ENCODE measurements at places on chromosomes 5 and 9.

- DNase-seq, result no peak
Observed at GRCh38 chr9:133987946-133988665, 4.0 kb downstream of the VAV2 start.

- no peak for DNase-seq
Observed at GRCh38 chr9:134318481-134318891, 7.8 kb upstream of the RXRA start.

DNA sequence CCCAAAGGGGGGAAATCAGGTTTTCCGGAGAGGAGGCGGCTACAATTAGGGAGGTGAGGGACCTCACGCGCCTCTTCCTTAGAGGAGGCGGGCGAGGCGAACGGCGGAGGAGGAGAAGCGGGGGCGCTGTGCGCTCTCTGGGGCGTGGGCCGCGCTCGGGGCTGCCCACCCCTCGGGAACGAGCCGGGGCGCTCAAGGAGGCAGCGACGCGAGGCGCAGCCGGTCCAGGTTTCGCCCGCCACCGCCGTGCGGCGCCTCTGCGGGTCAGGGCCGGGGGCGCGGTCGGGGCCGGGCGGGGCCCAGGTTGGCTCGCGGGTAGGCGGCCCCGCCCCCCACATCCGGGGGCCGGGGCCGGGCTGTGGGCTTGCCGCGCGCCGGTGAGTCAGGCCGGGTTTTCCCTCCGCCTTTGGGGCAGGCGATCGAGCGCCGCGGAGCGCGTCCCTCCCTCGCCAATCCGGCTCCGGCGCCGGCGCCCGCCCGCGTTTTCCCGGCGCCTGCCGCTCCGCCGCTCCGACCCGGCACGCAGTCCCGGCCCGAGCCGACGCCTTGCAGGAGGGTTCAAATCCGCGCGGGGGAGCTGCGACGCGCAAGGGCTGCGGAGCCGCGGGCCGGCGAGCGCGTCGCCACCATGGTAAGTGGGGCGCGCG, at the start of gene N4BP3:
TSS of gene N4BP3 (plus strand) at position 392 of the 647 bp plus-strand sequence. CDS start 6,052 bp downstream, outside the sequence.
- DNase-seq, result peak; percentile 84

DNA sequence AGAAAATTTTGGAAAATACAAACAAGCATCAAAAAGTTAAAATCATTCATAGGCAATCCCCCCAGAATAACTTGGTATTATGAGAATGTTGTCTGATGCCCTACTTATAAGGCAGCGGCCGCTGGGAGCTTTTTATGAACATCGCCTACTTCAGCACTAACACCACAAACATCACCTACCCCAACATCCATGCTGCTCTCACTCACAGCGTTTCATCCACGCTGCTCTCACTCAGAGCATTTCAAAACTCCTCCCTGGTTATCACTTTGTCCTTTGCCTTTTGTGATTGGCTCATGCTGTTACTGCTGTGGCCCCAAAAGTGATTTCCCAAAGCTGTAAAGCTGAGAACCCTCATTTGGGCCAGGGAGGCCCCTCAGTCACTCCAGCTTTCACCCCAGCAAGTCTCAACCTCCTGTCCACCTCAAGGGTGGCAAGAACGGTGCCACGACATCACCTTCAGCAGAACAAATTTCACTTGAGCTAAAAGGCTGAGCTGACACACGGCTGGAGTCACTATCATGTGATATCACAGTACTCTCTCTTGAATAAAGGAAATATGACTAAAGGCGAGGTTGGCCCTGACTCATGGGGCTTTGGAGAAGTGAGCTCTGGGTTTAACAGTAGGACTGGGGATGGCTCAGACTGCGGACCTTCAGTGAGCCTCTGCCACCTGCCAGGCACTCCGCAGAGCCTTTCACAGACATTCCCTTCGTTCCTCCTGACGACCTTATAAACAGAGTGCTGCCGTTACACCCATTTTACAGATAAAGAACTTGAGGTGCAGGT, 25.2 kb downstream of the SHC3 start:
- DNase-seq, result peak; percentile 39

DNA sequence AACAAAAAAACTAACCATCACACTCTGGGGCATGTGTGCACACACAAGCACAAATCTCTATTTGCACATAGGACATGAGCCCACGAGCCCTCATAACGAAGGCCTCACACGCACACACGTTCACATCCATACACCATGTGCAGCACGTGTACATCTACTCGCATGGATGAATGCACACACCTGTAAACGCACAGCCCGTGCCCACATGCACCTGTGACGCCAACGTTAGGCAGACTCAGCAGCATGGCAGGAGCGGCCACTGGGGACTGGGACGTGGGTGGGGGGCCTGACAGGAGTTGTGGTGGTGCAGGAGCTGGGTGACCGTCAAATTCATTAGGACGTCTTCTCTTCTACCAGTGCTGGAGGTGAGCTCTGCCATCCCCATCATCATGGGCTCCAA, 3.2 kb downstream of the SLC34A1 start:
- DNase-seq, result no peak

DNA sequence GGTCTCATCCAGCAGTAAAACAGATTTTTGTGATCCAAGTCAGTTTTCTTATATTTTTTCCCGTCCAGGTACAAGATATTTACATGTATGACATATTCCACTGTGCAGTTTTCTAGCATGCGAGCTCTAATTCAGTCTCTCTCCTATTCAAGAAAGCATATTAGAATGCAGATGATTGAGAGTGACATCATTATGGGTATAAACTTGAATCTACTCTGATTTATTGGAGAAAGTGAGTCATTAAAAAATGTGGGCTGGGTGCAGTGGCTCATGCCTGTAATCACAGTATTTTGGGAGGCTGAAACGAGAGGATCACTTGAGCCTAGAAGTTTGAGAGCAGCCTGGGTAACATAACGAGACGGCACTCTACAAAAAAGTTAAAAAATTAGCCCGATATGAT, 6.2 kb downstream of the FER start:
- no peak for DNase-seq

DNA sequence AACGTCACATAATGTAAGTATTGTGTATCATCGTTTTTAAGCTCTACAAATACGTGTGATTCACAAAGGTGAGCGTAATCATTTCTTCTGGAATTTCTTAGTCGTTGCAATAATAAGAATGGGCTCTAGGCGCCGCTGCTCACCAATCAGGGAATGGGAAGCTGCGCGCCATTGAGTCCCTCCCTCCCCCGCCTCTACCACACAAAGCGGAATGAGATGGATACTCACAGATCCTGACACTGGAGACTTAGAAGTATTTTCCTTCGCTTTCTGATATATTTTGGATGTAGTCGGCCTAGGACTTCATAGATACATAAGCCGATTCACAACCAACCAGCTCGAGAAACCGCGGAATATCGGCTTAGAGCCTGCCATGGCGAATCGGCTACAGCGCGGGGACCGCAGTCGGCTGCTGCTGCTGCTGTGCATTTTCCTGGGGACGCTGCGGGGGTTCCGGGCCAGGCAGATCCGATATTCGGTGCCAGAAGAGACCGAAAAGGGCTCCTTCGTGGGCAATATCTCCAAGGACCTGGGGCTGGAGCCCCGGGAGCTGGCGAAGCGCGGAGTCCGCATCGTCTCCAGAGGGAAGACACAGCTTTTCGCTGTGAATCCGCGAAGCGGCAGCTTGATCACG, at the start of gene PCDHGA11:
TSS of gene PCDHGA11 (plus strand) at position 197 of the 634 bp plus-strand sequence. CDS start at position 374, 177 bp downstream.
- peak; percentile 44 for DNase-seq

- DNase-seq, result no peak
Observed at GRCh38 chr9:14633148-14633547, 60.1 kb downstream of the ZDHHC21 start.

- no peak for DNase-seq
Observed at GRCh38 chr9:95452176-95452575, 64.6 kb downstream of the PTCH1 start.

DNA sequence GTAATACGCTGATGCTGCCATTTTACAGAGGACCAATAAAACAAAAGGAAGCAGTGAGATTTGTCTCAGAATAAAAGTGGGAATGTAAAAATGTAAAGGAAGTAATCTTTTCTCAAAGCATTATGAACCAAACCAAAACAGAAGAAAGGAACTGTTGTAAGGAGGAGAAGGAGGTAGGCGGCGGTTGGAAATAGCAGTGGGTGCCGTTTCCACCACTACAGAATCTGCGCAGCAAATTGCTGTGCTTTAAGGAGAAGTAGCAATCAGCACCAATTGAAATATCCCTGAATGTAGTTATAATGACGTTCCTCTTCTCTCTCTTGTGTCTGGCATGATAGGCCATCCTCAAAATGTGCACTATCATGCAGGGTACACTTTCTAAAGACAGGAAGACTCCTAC, 455.1 kb upstream of the TLE4 start:
- no peak for DNase-seq

GRCh38 chr5:167442922-167443321, 848.5 kb upstream of the WWC1 start:
- no peak for DNase-seq

- no peak for DNase-seq
Observed at GRCh38 chr5:5888284-5888683, 465.8 kb downstream of the ICE1 start.

- no peak for DNase-seq
Observed at GRCh38 chr5:82163452-82164175, 114.5 kb downstream of the RPS23 start.

GRCh38 chr5:179906294-179906794, 1.4 kb downstream of the TBC1D9B start:
- no peak for DNase-seq

DNA sequence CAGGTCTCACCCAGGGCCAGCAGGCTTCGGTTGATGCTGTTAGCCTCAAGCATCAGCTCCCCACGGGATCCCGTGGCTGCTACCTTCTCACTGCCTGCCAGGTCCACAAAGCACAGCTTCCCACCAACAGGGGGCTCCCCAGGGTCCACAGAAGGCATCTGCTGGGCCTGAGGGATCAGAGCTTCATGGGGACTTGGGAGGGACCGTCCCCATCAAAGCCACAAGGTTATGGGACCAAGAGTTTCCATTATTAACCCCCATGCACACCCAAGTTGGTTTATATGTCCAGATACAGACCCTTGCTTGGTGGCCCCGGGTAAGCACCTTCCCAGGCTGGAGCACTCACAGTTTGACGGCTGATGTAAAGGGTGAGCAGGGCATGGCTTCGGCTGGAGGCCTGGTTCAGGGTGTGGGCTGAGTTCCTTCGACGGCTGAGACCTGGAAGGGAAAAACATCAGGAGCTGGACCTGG, 3.0 kb downstream of the KIF12 start:
- no peak for DNase-seq

DNA sequence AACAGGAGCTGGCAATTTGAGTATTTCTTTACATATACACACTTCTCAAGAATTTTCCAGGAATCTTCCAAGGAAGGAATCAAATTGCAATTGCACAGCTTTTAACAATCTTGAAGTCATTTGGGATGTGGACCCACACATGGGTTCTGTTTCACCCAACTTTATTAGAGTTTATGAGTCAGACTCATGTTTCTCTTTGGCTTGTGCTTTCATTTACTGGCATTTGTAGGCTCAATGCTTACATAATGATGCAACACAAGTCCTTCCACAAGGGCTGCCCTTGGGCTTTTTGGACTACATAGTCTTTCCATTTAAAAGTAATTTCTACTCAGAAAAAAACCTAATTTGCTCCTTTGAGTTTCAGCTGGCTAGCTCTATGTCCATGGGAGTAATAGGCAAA, 4.6 kb upstream of the CDC37L1 start:
- DNase-seq, result no peak

- DNase-seq, result no peak
Observed at GRCh38 chr5:100828898-100829356, 74.2 kb downstream of the ST8SIA4 start.

GRCh38 chr5:156103155-156103885, 223.6 kb upstream of the SGCD start:
- DNase-seq, result no peak

DNA sequence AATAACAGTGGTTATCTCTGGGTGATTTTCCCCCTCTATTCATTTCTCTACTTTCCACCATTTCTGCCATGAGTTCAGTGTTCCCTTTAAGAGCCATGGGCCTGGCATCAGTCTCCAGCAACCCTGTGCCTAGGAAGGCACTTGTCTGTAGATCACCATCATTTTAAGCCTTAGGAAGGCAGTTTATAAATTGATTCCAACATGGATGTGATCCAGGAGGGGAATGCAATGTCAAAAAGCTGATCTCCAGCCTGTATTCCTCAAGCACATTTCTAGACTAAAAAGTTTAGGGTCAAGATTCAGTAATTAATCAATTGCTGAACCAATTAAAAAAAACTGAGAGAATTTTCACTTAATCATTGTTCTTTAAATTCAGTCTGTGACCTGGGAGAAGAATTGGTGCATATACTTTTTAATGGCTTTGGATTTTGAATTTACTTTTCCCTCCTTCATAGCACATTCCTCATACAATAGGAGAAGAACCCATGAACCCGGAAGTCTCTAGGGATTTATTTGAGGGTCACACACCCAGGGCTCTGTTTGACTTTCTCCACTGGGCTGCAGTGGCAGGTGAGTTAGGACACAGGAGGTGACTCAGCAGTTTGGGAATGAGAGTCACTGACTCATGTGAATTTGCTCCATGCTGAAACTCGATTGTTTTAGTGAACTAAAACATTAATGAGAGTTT, 6.1 kb upstream of the ERMP1 start:
- DNase-seq, result no peak

- DNase-seq, result no peak
Observed at GRCh38 chr5:10849278-10849677, 88.2 kb upstream of the DAP start.
